Hematopoietic multipotent progenitor cell treated with erythropoietin and hydrocortisone succinate and interleukin-3 and kit ligand, for 15 days (in vitro differentiated cells): ENCODE measurements at places on chromosomes 16 and 17.

GRCh38 chr17:76153640-76154039 lies 12.6 kb upstream of the FOXJ1 start:
- no peak for DNase-seq

DNA sequence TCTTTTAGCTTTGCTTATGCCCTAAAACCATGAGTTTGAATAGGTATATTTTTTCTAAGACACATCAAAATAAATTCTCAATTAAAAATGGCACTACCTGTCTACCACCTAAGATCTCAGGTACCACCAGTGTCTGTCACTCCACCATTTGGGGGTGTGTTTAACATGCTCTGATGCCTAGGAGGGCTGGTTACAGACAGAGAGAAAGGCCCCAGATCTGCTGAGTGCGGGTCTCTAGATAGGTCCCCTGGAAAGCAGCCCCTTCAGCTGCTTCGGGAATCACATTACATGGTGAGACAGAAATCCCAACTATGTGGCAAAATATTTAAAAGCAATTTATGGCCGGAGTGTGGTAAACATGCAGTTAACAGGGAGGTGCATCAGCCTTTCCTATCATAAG lies 653 bp upstream of the VAC14 start:
- no peak for DNase-seq

DNA sequence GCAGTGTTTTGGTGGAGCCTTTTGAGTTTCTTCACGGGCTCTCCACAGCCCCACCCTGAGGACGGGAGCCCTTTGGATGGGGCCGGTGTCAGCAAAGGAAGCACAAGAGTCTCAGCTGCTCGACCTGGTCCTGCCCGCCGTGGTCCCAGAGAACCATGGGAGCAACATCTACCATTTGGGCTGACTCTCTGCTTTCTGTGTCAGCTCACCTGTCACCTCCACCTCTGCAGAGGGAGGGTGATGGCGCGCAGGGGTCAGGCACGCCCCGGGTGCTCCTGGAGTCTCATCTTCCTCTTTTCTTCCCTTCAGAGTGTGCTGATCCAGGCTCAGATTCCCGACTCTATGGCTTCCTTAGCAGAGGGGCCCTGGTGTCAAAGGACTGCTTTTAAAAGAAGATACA lies 171.7 kb downstream of the LAT start:
- no peak for DNase-seq

- peak; percentile 19 for DNase-seq
These were observed at the start of gene NKD1 for GRCh38 chr16:50548125-50548908. Gene NKD1, plus strand, starts transcription at chr16:50548396. Its CDS starts 158 bp downstream, at chr16:50548554.

GRCh38 chr17:1604831-1605528 lies 23.7 kb downstream of the SLC43A2 start:
- DNase-seq, result no peak

GRCh38 chr16:3637371-3637923 lies 17.0 kb upstream of the DNASE1 start:
- no peak for DNase-seq

GRCh38 chr16:78929841-78930240 lies 670.7 kb downstream of the MAF start:
- DNase-seq, result no peak

DNA sequence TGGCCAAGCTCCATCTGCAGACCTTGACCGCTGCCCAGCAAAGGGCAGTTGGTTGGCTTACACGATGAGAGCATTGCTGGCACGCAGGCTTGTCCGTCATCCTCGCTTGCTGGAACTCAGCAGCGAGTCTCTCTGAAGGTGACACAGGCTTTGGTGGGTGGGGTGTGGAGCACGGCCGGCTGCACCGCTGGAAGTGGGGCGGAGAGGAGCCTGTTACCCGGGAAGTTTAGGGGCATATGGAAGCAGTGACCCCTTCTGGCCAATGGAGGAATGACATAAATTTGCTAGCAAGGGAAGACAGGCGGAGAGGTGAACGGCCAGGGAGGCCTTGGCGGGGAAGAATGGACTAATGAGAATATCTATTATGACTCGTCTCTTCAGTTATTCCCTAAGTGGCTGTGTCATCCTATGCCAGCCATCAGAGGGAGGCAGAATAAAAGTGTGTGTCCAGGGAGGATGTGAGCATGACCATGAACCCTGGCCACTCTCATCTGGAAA lies 65.9 kb upstream of the SDK2 start:
- DNase-seq, result peak; percentile 66

- DNase-seq, result no peak
These were observed 36.6 kb upstream of the CHMP6 start for GRCh38 chr17:80955078-80955477.

DNA sequence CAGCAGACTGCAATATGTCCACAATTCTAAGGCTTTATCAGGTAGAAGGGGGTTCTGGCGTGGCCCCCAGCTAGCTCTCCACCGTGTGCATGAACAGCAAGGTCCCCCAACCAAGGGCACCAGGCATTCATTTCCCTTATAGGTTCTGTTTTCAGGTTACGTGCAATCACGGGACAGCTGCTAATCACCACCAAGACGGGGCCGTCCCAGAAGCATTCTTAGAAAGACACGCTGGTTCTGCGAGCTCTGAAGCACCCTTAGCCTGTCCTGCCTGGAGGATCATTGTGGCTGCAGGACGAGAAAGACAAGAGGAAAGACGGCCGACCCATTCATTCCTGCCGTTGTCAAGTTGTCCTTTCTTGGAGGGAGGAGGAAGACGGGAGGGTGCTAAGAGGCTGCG lies 302.9 kb downstream of the SOX9 start:
- DNase-seq, result no peak

DNA sequence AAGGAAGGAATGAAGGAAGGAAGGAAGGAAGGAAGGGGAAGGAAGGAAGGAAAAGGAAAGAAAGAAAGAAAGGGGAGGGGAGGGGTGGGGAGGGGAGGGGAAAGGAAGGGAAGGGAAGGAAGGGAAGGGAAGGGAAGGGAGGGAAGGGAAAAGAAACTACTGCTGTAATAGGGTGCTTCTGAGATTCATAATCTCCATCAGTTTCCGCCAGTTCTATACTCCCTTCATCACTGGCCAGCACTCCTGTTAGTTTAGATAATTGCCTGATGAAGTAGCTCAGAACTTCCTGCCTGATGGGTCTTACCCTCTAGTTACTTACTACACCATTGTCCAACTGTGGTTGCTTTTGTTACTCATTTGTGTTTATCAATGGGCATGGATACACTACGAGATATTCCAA lies 2.0 kb upstream of the KRTAP9-6 start:
- no peak for DNase-seq

GRCh38 chr16:53429221-53429943 lies 4.9 kb upstream of the RBL2 start:
- no peak for DNase-seq

GRCh38 chr17:74790161-74791058 lies 14.3 kb upstream of the NAT9 start:
- no peak for DNase-seq

DNA sequence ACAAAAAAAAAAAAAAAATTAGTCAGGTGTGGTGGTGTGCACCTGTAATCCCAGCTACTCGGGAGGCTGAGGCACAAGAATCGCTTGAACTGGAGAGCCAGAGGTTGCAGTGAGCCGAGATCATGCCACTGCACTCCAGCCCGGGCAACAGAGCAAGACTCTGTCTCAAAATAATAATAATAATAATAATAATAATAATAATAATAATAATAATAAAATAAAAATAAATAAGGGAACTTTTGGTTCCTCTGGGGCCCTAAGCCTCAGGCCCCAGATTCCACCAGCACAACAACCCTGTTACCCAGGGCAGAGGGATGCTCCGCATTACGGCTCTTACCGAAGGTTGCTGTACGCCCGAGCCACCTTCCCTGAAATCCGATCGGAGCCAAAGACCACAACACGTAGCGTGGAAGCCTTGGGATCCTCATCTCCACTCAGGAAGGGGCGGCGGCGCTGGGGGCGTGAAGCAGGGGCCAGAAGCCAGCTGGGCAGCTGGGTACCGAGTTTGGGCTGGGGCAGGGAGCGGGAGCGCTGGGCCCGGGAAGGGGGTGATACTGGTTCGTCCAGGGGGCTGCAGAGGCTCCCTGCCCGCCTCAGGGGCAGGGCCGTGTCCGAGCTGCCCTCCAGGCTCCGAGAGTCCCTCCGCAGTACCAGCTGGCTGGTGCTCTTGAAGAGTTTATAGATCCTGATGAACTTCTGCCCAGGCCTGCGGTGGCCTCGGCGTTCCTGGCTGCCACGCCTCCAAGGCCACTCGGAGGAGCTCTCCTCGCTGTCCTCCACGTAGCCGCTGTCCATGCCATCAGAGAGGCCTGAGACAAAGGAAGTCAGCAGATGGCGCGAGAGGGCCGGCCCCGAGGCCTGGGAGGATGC lies 20.6 kb upstream of the PIK3R6 start:
- DNase-seq, result no peak

- peak; percentile 65 for DNase-seq
These were observed at the start of gene MYO1D for GRCh38 chr17:32876417-32877163. Gene MYO1D, minus strand, starts transcription at chr17:32877124. Its CDS starts 252 bp downstream, at chr17:32876872.

GRCh38 chr17:33511670-33512069 lies 218.6 kb upstream of the ASIC2 start:
- DNase-seq, result no peak

DNA sequence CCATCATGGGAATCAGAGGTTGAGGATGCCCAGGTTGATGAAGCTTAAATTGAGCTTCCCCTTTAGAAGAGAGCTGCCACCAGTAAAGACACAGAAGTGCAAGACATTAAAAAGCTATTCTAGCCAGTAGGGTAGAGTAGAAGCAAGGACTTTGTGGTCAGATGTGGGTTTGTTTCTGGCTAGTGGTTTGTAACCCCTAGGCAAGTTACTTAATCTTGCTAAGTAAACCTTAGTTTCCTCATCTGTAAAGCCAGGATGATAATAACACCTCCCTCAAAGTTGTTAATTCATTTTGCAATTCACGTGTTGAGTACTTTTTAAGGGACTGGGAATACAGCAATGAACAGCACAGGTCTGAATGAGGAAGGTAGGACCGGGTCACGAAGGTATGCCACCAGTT lies 3.6 kb downstream of the SNTB2 start:
- DNase-seq, result no peak

DNA sequence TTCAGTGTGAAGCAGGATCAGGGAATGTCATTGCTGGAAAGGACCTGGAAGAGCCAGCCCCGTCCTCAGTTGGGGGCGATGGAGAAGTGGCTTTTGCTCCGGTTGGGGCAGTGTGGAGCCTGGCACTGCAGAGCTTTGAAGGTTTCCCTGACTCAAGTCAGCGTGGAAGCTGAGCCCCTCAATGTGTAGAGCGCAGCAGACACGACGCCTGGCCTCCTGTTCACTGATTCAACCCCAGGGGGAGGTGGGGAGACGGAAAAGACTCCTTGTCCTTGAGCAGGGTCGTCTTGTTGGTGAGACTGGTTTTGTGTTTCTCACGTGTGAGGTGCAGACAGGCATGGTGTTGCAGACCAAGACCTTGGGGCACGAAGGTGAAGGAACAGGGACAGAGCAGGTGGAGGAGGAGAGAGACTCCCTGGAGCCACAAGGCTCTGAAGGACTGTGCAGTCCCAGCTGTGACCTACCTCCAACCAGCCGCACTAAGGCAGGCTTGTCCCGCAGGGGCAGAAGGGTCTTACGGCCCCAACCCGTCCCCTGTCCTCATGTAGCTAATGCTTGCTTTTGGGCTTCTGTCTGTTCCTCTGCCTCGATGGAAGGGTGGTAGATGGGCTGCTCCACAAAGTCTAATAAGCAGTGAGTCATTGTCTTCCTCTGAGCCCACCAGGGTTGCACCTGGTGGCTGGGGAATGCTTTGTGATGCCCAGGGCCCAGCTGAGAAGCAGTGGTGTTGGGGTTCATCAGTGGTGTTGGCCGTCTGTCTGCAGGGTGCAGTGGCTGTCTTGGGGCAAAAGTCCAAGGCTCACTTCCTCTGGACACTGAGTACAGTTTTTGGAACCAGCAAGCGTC lies 47.8 kb downstream of the MPRIP start:
- no peak for DNase-seq

DNA sequence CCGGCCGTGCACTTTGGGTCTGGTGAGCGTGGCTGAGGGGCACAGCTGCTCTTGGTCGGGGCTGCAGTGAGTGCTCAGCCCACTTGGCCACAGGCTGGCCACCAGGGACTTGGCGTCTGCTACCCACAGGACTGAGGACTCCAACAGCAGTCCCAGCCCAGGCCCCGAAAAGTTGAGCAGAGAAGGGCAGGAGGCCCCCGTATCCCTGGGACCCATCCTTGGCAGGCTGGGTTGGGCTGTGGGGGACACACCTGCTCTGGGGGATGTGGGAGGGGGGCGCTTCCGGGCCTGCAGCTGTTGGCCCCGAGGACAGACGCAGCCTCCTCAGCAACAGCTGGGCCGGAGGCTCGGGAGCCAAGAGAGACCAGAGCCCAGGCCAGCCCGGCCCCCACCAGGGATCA lies 19.4 kb upstream of the SSTR5 start:
- no peak for DNase-seq
